ENCODE measurements at places on chromosomes 4 and X.
A peak's percentile ranks its signal among the peaks of the same experiment; 100 is the strongest.

GRCh38 chr4:83568062-83568461, 32.2 kb downstream of the GPAT3 start:
- no peak for DNase-seq

DNA sequence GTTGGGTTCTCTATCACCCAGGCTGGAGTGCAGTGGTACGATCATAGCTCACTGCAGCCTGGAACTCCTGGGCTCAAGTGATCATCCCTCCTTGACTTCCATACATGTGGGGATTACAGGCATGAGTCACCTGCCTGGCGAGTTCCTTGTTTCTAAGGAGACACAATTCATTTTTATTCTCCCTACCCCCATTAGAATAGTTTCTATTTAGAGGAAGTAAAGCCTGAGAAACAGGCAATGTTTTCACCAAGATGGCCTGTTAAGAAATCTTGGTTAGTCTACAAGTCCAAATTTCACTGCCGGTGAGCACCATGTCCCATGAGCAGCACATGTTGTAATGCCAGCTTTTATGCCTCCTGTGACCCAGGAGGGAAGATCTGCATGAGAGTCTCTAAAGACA, 5.7 kb downstream of the CYBB start:
- no peak for DNase-seq

DNA sequence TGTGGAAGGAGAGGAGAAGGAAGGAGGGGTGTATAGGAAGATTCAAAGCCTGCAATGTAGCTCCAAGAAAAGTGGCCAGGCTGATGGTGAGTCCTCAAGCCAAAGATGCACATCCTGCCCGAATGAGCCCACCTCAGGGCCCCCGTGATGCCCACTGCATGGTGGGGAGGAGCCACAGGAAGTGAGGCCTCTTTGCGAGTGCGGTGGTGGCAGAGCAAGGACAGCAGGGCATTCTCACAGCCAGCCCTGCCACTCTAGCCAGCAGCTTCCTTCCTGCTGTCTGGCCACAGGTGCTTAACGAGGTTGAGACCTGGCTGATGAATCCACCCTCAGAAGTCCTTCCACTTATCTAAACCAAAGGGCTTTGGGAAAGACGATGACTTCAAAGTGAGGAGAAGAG, 55.8 kb downstream of the BCOR start:
- no peak for DNase-seq

GRCh38 chr4:4990857-4991540, 28.3 kb downstream of the CYTL1 start:
- no peak for DNase-seq

DNA sequence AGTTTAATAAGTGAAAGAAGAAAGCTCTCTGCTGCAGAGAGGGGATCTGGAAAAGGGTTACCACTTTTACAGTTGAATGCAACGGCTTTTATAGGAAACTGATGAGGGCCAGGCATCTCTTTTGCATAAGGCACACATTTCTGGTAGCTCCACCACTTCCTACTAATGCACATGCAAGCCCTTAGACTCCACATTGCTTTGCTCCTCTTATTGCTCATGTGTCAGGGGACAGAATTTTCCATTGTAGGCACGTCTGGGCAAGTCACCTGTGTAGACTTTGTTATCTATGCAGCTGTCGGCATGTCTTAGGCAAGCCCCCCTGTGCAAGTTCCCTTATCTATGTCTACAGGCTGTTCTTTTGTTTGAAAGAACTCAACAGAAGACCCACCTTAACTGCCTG, 294.6 kb upstream of the STS start:
- peak; percentile 2 for DNase-seq

- DNase-seq: no peak
These were observed 1.1 kb upstream of the SMIM43 start for GRCh38 chr4:121765971-121766538.

GRCh38 chr4:59054086-59054485, 1943.9 kb upstream of the IGFBP7 start:
- DNase-seq: no peak

DNA sequence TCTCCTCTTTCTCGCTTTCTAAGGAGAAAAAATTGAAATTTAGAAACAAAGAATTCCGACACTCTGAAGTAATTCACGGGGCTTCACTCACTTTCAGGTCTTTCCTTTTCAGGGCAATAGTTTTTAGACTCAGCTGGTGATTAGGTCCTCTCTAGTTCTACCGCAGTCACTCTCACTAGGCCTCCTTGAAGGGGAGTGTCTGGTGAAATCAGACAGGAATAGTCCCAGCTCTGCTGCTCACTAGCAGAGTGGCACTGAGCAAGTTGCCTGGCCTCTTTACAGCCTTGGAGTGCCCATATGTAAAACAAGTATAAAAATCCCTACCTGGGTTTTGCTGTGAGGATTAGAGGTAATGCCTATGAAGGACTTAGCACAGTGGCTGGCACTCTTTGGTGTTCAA, 64.1 kb downstream of the NEUROG2 start:
- DNase-seq: no peak

DNA sequence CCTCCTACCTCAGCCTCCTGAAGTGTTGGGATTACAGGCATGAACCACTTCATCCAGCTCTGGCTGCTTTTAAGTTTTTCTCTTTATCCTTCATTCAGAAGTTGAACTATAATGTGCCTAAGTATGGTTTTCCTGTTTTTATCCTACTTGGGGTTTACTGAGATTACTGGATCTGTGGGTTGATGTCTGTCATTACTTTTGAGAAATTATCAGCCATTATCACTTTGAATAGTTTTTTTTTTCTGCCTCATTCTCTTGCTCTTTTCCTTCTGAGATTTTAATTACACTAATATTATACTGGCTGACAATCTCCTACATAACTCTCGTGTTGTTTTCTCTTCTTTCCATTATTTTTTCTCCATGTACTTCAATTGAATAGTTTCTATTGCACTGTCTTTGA, 47.6 kb upstream of the MORC4 start:
- DNase-seq: no peak

DNA sequence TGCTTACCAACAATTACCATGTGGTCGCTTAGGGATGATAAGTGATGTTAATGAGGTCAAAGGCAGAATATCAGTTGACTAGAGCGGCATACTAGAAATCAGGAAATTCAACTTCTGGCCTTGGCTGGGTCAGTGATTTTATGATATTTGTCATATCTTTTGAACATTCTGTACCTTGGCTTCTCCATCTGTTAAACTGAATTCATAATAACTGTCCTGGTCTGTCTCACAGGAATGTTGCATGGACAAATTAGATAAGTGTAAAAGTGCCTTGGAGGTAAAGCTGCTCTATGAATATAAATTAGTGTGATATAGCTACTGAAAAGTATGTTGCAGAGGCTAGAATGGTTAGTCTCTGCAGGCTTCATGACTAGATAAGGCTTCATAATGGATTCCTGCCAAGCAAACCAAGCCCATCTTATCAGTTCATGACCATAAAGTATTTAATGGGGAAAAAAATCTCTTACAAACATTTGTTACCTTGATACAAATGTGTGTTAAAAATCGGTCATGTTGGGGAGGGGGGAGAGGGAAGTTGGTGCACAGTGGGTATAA, 104.6 kb upstream of the BMPR1B start:
- no peak for DNase-seq

DNA sequence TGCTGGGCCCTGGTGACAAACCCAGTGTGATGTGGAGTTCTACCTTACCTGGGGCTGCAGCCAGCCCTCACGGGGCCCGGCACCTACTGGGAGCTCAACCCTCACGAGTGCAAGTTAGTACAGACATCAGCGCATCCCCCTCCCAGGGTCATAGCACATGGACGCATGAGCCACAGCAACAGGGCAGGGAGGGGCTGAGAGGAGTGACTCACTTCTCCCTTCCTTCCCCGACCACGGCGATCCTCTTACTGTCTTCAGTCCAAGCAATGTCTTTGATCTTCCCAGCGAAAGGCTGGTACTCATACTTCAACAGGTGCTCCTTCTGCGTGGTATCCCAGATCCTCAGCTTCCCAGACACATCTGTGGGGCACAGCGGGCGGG, 17.8 kb downstream of the WDR1 start:
- DNase-seq: no peak

GRCh38 chr4:149701435-149702156, 114.0 kb downstream of the IQCM start:
- DNase-seq: no peak

DNA sequence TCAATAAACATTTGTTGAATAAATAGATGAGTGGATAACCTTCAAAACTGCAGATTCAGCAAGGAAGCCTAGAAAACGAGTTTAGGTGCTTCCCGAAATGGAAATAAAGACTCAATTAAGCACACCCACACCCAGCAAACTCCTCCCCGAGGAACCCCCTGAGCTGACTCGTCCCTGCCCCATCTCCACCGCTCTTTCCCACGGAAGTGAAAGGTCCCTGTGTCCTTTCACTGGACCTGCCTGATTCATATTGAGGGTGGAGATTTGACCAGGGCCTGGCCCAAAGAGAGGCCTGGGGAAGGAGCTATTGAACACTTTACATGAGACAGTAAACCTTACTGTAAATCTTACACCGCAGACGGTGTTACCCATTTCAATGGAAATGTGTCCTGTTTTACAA, 129.1 kb downstream of the CPZ start:
- no peak for DNase-seq

GRCh38 chrX:154795016-154795415, 10.3 kb downstream of the MPP1 start:
- DNase-seq: no peak

DNA sequence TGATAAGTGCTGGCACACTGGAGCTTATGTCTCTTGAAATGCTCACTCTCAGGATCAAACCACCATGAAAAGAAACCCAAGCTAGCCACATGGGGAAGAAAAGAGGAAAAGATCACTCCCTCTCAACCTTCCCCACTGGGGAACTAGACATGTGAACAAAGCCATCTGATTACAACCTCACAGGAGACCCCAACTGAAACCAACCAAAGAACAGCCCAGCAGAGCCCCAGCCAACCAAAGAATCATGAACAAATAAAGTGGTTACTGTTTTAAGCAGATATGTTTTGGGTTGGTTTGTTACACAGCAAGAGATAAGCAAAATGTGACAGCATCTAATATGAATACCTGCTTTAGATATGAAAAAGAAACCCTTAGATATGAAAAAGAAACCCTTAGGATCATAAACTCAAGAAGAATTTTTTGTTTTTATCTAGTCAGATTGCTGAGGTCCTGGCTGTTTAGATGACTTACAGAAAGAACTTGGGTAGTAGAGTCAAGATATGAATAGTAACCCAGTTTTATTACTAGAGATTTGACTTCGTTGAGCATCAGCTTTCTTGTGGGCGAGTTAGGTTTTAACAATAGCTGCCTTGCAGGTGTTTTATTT, 23.7 kb upstream of the TLR7 start:
- peak; percentile 19 for DNase-seq

DNA sequence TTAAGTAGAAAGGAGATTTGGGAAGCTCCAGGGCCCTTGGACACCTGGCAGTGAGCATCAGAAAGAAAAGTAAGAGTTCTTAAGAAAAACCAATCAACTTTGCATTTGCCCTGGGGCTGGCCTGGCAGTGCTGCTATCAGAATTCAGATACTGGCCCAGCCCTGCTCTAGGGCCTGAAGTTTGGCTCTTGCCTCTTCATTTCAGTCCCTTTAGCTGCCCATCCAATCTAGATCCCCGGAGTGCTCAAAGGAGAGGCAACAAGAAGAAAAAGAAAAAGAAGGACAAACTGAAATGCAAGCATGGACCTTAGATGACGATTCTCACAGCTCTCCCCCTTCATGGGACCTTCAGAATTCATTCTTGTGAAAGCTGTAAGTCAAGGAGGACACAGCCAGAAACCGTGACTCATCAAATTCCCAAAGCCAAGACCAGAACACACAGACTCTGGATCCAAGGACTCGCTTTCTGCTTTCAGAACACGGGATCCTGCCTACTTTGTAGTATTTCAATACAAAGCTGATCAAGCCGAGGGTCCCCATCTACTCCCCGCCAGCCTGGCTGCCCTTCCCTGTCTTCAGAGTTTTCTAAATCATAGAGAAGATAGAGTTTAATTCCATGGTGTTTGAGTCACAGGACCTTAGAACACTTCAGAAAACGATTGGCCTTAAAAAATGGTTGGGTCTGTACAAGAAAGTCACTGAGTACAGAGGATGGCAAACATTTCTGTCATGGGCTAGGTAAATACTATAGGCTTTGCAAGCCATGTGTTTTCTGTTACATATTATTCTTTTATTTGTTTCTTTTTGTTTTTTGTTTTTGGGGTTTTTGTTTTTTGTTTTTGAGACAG, 103.7 kb downstream of the RBM47 start:
- no peak for DNase-seq

DNA sequence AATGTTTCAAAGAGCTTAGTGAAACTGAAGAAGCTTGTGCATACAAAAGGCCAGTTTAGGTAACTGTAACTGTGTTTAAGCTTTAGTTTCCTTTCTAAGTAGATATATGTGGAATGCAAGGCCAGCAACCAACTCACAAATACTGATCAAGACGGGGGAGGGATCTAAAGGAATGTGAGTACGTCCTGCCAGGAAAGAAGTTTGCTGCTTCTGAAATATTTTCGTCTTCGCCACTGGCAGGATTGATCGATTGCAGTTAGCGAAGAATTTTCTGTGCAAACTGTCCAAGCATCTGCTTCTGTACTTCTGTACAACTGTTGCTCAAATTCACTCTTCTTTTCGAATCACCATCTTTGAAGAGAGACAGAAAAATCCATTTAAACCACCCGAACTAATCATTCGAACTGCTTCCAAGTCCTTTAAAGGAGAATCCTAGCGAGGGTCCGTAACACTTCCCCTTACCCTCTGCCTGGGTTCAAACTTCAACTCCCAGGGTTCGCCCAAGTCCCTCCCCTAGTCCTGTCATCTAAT, 373 bp upstream of the INTS6L start:
- no peak for DNase-seq

DNA sequence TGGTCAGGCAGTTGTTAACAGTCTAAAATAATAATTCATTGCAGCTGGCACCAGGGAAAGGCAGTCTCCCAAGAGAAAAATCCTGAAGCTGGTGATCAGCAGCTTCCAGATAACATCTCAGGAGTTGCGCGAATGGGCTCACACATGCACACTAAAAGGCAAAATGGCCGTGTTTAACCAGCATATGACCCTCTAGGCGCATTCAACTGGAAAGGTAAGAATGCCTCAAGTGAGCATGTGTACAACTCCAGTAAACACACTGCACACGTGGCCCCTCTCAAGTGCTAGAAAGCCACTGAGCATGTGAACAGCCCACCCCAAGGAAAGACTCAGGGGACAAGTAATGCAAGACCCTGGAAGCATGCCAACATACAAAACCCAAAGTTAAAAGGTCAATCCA, 33.1 kb downstream of the STPG2 start:
- no peak for DNase-seq

DNA sequence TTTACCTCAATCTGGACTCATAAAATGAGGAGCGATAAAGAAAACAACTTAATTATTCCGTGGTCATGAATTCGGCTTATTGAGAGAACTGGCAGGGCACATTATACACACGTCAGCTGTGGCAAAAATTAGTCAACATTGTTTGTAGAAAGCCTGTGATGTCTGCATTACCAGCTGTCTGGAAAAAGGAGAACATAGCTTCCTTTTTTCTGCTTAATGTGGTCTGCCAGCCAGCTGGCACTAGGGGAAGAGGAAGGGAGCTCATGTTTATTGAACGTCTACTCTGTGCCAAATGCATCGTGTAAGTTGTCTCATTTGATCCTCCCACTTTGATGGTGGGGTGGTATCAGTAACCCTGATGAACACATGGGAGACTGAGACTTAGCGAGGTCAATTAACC, 367.6 kb downstream of the ARHGAP24 start:
- no peak for DNase-seq

Data from Jurkat, Clone E6-1 (cell line).